Bone marrow (tissue), 2 donors: ENCODE measurements at places on chromosomes 5 and 9.

GRCh38 chr9:5441043-5441442, 3.3 kb upstream of the PLGRKT start:
- DNase-seq, result no peak

DNA sequence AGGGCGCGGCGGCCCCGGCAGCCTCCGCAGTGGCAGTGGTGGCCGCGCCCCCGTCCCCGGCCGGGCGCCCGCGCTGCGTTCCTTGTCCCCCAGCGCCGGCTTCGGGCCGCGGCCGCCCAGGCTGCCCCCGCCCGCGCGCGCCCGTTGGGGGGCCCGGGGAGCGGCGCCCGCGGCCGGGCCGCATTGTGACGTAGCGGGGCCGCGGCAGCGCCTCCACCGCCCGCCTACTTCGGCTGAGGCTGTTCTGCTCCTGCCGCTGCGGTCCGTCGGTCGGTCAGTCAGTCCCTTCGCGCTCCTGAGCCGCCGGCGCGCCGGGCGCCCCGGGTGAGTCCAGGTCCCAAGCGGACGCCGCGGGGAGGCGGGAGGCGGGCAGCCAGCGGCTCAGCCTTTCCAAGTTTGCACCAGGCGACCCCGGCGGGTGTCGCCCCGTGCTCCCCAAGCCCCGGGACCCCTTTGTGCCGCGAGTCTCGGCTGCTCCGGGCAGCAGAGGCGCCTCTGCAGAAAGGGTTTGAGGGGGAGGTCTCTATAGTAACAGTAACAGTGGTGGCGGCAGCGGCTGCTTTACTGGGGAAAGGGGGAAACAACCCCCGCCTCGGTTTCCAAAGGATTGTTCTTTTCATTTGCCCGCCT, at the start of gene SNCAIP:
Gene SNCAIP, plus strand, starts transcription at position 277 of the 630 bp plus-strand sequence. CDS start 78,898 bp downstream, outside the sequence.
- no peak for DNase-seq

DNA sequence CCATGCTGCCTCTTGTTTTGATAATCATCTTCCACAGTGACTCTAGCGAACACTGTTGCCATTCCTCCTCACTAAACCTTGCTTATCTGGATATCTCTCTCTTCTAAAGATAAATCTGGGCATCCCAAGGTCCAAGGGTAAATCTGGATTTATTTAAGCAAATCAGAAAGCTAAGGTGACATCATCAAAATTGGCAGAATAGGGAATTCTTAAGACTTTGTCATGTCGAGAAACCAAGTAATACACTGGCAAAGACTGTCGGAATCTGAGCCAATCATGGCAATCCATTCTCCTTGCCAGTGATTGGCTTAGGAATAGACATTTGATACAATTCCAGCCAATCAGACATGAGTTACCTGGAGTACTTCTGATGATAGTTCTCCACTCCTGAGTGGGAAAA, 362.7 kb upstream of the PTGER4 start:
- no peak for DNase-seq

GRCh38 chr9:130239363-130239695, 26.2 kb upstream of the HMCN2 start:
- no peak for DNase-seq

DNA sequence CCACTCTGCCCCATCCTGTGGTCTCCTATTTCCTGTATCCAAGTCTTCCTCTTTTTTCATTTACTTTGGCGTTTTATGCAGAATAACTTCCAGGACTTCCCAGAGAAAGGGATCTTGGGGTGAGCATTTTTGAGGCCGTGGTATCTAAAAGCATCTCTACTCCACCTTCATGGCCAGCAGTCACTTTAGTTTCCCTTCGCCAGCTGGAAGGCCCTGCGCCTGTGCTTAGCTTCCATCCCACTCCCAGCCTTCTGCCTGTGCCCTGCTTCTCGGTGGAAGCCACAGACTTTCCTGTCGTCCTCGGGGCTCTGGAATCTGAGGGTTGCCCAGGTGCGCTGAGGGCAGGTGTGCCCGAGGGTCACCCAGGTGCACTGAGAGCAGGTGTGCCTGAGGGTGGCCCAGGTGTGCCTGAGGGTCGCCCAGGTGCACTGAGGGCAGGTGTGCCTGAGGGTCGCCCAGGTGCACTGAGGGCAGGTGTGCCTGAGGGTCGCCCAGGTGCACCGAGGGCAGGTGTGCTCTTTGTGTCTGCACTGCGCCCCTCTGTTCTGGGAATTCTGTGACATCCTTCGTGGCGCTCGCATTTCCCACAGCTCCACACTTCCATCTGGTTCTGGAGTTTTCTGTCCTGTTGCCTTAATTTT, 32.4 kb upstream of the LRRC14B start:
- DNase-seq, result no peak

DNA sequence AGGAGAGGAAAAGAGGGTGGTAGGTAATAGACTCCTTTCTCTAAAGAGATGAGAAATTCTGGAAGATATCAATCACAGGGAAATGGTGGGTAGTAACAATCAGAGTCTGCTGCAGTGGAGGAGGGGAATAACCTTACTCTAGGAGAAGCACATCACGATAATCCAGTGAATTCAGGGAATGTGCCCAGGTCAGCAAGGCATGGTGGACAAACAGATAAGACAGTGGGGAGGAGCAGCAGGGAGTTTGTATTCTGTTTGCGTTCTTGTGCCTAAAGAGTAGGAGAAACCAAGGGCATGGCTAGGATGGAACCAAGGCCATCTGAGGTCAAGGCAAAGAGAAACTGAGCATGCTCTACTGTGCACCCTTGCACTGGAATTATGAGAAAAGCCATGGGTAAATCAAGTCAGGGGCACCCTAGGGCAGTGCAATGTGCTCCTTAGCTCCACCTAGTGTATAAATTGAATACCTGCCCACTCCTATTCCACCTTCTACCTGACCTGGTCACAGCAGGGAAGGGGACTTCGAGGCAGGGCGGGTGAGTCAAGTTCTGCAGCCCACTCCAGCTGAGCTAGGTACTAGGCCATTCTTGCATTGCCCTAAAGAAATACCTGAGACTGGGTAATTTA, 31.6 kb downstream of the RETREG1 start:
- no peak for DNase-seq

- no peak for DNase-seq
Observed at GRCh38 chr5:156949424-156949823, 13.6 kb downstream of the TIMD4 start.
